Right renal pelvis (tissue), 4 donors: ENCODE measurements at places on chromosomes 4 and X. TPM values are rescaled to one million over a fixed set of nuclear protein-coding genes. Genes with fewer than 3 reads are reported as not detected.

The XG gene
- polyA plus RNA-seq = 0.56 TPM

The SOWAHB gene
- 5.5 TPM for polyA plus RNA-seq

The ACTRT1 gene
- polyA plus RNA-seq = not detected

The TNIP3 gene
- 1.5 TPM for polyA plus RNA-seq

The ATP8A1 gene
- 26.7 TPM for polyA plus RNA-seq
